Left lobe of liver (tissue), 2 donors: ENCODE measurements at places on chromosomes 5 and 9.
A peak's percentile ranks its signal among the peaks of the same experiment; 100 is the strongest.

GRCh38 chr9:103991698-103992097 lies 102.4 kb upstream of the SMC2 start:
- DNase-seq: no peak

- no peak for DNase-seq
Observed at GRCh38 chr5:82894716-82895115, 182.5 kb downstream of the TMEM167A start.

DNA sequence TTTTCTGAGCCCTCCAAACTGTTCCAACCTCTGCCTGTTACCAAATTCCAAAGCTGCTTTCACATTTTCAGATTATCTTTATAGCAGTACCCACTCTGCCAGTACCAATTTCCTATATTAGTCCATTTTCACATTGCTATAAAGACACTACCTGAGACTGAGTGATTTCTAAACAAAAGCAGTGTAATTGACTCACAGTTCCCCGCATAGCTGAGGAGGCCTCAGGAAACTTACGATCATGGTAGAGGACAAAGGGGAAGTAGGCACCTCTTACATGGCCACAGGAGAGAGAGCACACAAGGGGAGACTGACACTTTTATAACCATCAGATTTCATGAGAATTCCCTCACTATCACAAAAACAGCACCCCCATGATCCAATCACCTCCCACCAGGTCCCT lies 105.0 kb downstream of the DTWD2 start:
- DNase-seq: no peak

DNA sequence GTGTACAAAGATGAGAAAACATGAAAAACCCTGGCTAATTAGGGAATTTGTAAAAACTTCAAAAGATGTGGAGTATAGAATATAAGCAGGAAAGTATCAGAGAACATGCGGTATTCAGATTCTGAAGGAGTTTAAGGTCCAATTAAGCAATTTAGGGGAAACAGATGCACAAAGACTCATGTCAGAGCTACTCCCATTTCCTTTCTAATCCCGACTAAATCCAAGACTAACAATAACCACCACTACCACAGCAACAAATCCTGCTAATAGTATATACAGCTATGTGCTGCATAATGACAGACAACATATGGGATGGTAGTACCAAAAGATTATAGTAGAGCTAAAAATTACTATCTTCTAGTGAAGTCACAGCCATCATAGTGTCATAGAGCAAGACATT lies 102.1 kb downstream of the LURAP1L start:
- DNase-seq: no peak

GRCh38 chr5:156815988-156816599 lies 34.0 kb upstream of the PPP1R2B start:
- DNase-seq: peak; percentile 46

GRCh38 chr5:126961702-126962101 lies 68.7 kb downstream of the MARCHF3 start:
- no peak for DNase-seq
